ENCODE measurements at places on chromosomes 6 and 20.
A peak's percentile ranks its signal among the peaks of the same experiment; 100 is the strongest.

GRCh38 chr6:10312445-10312844 is 102.4 kb downstream of the TFAP2A start:
- DNase-seq, result no peak

- DNase-seq, result no peak
These were observed 151.7 kb upstream of the DST start for GRCh38 chr6:56794421-56794820.

DNA sequence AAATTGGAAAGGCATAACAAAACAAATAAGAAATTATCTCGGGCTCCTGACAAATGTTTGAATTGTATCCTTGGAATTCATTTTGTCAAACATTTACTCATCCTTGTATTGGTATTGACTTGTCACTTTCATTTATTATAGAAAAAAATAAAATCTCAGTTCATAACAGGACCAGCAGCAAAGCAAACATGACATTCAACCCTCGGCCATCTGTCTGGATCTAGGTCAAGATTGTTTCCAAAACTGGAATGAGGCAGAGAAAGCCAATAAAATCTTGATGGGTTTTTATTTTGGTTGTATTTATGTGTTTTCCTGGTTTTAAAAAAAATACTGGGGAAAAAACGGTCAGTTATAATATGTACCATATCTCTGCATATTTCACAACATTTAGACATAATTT is 42.9 kb upstream of the FABP7 start:
- DNase-seq, result no peak

GRCh38 chr6:156351346-156351966 is 425.7 kb upstream of the ARID1B start:
- DNase-seq, result no peak

DNA sequence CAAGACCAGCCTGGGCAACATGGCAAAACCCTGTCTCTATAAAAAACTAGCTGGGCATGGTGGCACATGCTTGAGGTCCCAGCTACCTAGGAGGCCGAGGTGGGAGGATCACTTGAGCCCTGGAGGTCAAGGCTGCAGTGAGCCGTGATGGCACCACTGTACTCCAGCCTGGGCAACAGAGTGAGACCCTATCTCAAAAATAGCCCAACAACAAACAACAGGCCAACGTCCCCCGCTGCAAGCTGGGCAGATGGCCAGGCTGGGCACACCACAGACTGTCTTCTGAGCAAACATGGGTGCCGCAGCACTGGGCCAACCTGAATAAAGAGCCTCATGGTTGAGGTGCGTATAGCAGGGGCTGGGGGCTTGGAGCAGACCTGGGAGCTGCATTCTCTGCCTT is 46.6 kb upstream of the SRF start:
- DNase-seq, result no peak

- no peak for DNase-seq
These were observed 73.8 kb downstream of the MAP3K5 start for GRCh38 chr6:136718476-136718875.

- no peak for DNase-seq
These were observed 93.1 kb downstream of the PRND start for GRCh38 chr20:4814696-4815252.

DNA sequence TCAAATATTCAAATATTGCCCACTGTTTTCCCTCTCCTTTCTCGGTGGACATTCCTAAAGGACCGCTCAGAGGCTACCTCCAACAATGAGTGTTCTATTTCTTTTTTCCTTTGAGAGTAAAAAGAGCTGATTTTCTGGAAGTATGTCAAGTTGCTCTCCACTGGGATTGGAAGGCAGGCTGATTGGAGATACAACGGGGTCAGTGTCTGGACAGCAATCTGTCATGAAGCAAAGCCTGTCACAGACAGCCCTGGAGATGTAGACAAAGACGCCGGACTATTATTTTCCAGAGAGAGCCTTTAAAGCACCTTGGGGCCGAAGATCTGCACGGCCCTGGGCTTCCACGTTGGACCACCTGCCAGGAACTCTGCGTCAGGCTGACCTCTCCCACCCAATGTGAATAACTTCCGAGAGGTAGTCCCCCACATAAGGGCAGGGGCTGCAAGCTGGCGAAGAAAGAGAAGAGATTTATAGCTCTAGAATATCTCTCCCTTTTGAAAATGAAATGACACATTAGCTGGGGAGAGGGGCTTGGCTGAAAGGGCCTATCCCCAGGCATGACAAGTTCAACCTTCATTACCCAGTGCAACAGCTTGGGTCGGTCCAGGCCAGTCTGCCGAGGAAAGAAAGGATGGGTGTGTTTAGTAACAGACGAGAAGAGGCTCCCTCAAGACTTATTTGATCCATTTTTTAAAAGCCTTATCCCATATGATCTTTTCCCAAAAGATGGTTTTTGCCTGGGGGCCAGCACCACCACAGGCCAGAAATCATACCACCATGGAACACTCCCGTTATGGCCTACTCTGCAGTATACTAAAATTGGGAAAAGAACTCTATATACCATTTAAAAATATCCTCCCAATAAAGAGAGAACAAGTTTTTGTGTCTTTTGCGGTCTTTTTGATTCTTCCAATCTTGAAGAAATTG is 131.1 kb downstream of the OLIG3 start:
- DNase-seq, result no peak

DNA sequence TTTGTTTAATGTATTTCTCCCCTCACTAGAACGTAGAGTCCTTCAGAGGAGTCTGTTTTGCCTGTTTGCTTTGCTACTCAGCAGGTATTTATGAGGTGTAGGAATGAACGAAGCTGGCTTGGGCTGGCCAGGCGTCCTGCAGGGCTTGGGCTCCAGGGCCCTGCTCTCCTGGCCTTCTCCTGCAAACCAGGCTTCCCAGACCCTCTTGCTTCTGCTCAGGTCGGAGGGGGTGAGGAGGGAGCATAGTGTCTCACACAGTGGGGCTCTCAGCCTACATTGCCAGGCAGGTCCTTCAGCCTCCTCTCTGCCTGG is 24.6 kb upstream of the MLN start:
- no peak for DNase-seq

- no peak for DNase-seq
These were observed 15.8 kb downstream of the REPS1 start for GRCh38 chr6:138972226-138972665.

- DNase-seq, result no peak
These were observed 75.3 kb downstream of the ASXL1 start for GRCh38 chr20:32433311-32434021.

DNA sequence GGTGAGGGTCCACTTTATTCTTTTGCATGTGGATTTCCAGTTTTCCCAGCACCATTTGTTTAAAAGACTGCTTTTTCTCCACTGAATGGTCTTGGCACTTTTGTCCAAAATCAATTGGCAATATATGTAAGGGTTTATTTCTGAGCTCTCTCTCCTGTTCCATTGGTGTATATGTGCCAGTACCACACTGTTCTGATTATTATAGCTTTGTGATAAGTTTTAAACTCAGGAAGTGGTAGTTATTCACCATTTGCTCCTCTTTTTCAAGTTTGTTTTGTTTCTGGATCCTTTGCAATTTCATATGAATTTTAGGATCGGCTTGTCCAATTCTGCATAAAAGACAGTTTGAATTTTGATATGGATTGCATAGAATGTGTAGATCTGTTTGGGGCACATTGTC is 4.4 kb downstream of the ZGPAT start:
- DNase-seq, result no peak

DNA sequence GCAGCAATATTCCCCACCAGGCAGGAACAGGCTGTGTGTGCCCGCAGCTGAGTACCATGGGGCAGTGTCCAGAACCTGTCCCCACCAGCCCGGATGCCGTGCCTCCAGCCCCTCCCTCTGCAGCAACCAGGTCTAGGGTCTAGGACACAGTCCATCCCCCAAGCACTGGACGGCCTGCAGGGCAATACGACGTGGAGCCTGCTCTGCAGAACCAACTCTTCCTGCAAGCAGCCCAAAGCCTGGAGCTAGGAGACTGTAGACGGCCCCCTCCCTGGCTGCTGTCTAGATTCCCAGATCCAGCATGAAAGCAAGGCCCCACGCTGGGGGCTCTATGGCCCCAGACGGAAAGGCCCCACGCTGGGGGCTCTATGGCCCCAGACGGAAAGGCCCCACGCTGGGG is 128.2 kb upstream of the AFDN start:
- DNase-seq, result no peak

GRCh38 chr6:2353412-2354137 is 108.2 kb upstream of the GMDS start:
- DNase-seq, result peak; percentile 49

DNA sequence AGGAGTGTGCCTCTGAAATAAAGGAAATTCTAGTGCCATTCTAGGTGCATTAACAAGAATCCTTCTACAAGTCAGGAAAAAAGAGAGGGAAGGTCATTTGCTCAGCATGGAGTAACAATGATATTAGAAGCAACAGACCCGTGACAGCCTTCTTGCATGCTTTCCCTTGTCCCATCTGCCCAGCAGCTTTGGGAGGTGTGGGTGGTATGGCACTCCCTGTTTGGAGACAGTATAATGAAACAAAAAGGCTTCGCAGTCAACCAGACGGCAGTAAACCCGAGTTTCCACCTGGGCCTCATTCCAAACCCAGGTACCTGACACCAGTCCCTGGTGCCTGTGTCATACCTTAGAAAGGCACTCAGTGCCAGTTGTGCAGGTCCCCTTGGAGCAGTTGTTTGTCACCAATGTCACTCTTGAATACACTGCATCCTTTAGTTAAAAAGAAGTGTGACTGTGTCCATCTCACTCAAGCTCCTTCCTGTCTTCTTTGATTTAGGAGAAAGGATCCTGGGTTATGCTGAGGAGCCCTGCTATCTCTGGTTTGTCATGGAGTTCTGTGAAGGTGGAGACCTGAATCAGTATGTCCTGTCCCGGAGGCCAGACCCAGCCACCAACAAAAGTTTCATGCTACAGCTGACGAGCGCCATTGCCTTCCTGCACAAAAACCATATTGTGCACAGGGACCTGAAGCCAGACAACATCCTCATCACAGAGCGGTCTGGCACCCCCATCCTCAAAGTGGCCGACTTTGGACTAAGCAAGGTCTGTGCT is 14.7 kb downstream of the STK35 start:
- DNase-seq, result no peak

DNA sequence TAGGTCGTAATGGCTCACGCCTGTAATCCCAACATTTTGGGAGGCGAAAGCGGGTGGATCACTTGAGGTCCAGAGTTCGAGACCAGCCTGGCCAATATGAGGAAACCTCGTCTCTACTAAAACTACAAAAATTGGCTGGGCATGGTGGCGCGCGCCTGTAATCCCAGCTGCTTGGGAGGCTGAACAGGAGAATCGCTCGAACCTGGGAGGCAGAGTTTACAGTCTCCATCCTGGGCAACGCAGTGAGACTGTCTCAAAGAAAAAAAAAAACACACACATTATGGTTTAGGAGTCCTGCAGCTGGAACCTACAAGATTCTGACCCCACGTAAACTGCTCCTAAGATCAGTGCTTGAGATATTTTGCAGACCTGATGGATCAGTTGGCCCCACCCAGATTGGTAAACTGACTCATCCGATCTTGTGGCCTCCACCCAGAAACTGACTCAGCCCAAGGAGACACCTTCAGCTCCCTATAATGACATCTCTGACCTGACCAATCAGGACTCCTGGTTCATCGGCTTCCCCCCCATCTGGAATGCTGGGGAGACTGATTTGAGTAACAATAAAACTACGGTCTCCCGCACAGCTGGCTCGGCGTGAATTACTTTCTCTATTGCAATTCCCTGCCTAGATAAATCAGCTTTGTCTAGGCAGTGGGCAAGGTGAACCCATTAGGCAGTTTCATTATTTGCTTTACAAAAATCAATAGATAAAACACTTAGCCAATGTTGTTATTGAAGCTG is 96.2 kb upstream of the BTN3A2 start:
- peak; percentile 47 for DNase-seq

- DNase-seq, result no peak
These were observed 12.2 kb downstream of the IGF2R start for GRCh38 chr6:159981071-159981402.

GRCh38 chr6:156781861-156782631 is 4.9 kb downstream of the ARID1B start:
- DNase-seq, result no peak

GRCh38 chr6:104603108-104603745 is 256.5 kb downstream of the HACE1 start:
- DNase-seq, result no peak

DNA sequence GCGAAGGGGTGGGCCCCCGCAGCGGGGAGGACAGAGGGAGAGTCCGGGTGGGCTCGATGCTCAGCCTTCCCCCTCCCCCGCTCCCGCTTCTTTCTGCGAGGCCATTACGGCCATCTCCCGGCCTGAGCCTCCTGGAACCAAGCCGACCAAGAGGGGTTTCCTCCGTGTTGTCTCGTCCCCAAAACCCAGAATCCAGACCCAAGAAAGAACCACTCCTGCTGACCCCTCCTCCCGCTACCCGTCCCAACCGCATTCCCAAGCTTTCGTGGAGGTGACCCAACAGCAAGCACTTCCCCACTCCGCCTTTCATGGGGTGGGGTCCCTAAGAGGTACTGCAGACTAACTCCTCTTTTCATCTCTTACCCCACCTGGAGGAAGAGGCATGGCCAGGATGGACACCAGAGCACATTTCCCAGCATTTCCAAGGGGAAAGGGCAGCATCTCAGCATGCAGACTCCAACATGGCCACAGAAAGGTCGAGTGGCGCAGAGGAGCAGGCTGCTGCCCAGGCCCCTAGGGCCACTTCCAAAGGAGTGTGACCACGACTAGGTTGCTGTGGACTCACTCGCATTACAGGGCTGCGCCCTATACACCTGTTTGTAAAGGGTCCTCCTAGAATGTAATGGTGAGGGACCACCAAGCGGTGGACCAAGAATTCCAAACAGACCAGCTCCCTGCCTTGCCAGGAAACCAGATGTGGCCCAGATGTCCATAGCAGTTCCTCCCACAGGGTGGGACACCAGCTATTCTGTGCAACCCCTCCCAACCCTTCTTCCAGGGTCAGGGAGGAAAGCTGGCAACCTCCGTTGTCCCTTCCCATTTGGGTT is 53.4 kb downstream of the MRPL14 start:
- no peak for DNase-seq

- DNase-seq, result no peak
These were observed 332.6 kb upstream of the MANEA start for GRCh38 chr6:95244751-95245150.

DNA sequence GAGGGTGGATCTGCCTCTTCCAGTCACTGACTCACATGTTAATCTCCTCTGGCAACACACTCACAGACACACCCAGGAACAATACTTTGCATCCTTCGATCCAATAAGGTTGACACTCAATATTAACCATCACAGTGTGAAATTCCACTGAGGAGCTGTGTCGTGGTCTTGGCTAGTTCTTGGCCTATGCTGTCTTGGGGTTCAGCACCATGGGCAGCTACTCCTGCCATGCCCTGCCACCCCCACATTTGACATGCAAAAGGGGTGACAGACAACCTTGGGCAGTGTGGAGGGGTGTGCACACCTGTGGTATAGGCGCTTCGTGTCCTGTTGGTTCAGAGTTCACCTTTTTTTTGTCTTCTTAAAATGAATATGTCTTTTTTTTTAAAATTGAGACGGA is 25.8 kb downstream of the ANKRD6 start:
- no peak for DNase-seq

GRCh38 chr6:33949111-33949510 is 145.3 kb upstream of the MLN start:
- no peak for DNase-seq

- no peak for DNase-seq
These were observed 27.9 kb downstream of the FOXO3 start for GRCh38 chr6:108588586-108588985.
